ENCODE measurements at places on chromosomes 16 and 17.

- no peak for DNase-seq
These were observed 32.8 kb upstream of the PAFAH1B1 start for GRCh38 chr17:2560658-2561057.

- no peak for DNase-seq
These were observed 1682.9 kb downstream of the TP53TG3F start for GRCh38 chr16:35142147-35142808.

DNA sequence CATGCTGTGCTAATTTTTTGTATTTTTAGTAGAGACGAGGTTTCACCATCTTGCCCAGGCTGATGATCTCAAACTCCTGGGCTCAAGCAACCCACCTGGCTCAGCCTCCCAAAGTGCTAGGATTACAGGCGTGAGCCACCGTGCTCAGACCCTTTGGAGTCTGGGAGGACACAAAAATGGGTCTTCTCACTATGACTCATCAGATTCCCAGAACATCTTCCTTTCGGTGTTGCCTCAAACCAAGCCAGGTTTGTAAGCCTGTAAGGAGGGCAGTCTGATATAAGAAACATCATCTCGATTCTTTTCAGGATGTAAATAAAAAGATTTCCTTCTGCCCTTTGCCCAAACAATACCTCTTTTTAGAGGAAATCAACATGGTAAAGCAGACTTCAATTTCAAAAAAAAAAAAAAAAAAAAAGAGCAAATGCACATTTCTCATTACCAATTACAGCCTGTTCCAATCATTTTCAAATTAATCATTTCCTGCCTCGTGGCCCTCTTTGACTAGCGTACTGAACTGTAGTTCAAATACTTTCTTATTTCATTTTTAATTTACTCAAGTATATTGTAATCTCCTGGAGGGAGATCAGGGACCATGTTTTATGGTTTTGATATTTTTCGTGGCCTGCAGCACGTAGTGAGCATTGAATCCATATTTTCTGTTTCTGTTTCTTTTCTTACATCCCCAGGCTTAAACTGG, 409.6 kb downstream of the GRIN2A start:
- no peak for DNase-seq

DNA sequence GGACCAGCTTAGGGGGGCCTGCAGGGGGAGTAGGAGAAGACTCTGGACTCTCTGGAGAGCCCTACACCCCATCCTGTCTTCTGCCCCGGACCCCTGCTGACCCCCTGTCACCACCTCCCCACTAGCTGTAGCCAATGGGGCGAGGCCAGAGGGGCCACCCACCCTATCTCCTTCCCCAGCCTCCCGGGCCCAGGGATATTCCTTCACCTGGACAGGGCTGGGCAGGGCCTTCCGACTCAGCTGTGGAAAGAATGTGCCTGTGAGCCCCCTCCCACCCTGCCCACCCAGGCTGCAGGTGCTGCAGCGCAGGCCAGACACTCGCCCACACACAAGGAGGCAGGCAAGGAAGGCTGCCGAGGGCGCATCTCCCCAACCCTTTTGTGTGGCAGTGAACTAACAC, 23.0 kb downstream of the TSPOAP1 start:
- no peak for DNase-seq

DNA sequence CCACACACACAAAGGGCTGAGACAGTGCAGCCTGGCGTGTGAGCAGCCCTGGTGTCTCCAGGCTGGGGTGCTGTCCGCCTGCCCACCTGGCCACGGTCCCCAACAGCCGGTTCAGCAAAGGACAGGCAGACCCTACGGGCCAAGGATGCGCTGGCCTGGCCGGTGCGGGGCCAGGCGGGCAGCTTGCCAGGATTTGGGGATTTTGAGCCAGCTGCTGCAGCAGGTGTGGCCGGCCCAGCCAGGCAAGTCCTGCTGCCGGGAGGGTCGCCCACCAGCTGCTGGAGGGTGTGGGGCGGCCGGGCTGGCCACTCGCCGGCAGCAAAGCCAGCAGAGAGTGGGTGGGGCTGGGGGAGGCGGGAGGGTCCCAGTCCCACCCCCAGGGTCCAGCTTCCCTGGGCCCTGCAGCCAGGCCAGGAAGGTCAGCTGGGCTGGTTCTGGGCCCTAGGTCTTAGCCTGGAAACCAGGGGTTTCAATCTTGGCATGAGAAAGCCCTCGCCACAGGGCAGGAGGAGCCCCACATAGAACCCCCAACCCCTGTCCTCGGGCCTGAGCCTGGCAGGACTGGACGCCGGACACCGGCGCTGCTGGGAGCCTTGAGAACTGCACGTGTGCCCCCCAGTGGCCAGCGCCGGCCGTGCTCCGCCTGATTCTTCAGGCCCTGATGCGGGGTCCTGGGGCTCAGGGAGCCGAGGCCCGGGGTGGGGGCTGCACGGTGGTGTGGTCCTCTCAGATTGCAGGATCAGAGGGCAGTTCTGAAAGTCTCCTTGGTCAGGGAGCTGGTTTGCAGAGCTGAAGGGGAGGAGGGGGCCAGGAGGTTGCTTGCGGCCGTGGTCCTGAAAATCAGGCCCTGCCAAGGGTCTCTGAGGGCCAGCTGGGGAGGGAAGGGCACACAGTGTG, 17.6 kb upstream of the SSTR5 start:
- peak; percentile 50 for DNase-seq

DNA sequence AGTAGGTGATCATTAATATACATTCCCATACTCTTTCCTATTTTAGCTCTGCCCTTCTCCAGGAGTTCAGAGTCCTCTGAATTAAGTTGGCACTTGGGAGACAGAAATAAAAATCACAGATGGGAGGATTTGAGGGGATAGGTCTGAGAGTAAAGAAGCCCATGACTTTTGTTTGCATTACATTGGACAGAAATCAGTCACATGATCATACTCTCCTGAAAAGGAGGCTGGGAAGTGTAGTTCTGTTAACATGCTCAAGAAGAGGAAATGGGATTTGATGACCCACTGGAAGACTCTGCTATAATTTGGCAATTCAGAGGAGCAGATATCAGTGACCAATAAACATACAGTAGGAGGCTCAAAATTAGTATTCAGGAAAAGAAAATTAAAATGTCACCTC, 674.9 kb upstream of the C16orf82 start:
- DNase-seq, result no peak

- peak; percentile 23 for DNase-seq
These were observed 5.3 kb upstream of the DDX52 start for GRCh38 chr17:37648555-37648954.

DNA sequence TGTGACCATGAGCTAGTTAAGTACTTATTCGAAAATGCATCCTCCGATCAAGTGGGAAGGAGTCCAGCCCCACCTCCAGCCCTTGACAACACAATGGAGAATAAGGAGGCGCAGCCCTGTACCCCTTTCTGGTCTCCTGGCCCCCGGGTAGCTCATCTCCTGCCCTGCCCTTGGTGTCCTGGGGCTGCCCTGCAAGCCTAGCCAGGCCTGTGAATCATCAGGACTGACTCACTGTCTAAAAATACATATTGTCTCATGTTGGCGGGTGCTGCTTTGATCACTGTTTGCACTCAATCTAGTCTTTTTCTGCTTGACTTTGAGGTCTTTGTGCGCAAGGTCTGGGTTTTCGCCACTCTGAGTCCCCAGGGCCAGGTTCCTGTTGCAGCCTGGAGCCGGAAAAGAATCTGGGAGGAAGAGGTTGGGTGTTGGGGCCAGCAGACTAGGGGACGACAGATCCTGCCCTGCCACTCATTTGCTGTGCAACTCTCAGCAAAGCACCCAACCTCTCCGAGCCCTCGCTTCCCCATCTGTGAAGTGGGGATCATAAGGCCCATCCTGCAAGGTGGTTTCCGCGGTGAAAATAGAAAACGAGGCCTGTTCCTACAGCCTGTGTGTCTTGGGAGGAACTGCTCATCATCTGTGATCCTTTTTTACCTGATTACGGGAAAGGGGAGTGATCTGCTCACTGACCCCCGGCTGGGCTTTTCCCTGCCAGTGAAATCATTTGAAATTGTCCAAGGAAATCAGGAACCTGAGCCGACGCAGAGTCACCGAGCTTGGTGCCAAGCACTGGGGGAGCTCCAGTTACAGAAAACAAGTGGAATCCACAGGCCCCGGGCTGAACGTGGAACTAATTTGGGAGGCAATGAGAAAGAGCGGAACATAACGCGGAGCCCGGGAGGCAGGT, 230.4 kb downstream of the PARN start:
- peak; percentile 53 for DNase-seq

Measured in RWPE1 (cell line).